ENCODE measurements at places on chromosomes 3 and 15. TPM values are rescaled to one million over a fixed set of nuclear protein-coding genes. Genes with fewer than 3 reads are reported as not detected.

RTP1 gene
- total RNA-seq = not detected

SLC25A26 gene
- total RNA-seq = 11.4 TPM

ALDH1L1 gene
- total RNA-seq = 4.9 TPM

SERPINI2 gene
- total RNA-seq = not detected

GXYLT2 gene
- total RNA-seq = 35.1 TPM

VEPH1 gene
- 5.3 TPM for total RNA-seq

SLC22A14 gene
- not detected for total RNA-seq

GPR27 gene
- not detected for total RNA-seq

CFAP100 gene
- not detected for total RNA-seq

HTR3E gene
- total RNA-seq = not detected

BLOC1S6 gene
- 34.3 TPM for total RNA-seq

GABRG3 gene
- total RNA-seq = not detected

GATM gene
- total RNA-seq = 0.17 TPM

SLC7A14 gene
- 0.60 TPM for total RNA-seq

TM6SF1 gene
- total RNA-seq = 0.60 TPM

SRGAP3 gene
- 5.7 TPM for total RNA-seq

PATL2 gene
- not detected for total RNA-seq

CTXN2 gene
- total RNA-seq = not detected

LTK gene
- not detected for total RNA-seq

PYGO1 gene
- 8.2 TPM for total RNA-seq

CCR3 gene
- not detected for total RNA-seq

SST gene
- total RNA-seq = not detected

LRTM1 gene
- not detected for total RNA-seq

GOLGA8T gene
- total RNA-seq = not detected

PLSCR5 gene
- not detected for total RNA-seq

SLC24A5 gene
- not detected for total RNA-seq

POLR2H gene
- total RNA-seq = 88.9 TPM

INAFM2 gene
- total RNA-seq = 30.1 TPM

CYP1A2 gene
- not detected for total RNA-seq

SLC51A gene
- total RNA-seq = 0.82 TPM

MDFIC2 gene
- total RNA-seq = not detected

RCCD1 gene
- 7.4 TPM for total RNA-seq

GP9 gene
- total RNA-seq = not detected

MYO5C gene
- total RNA-seq = 0.34 TPM

CCK gene
- not detected for total RNA-seq

TNIK gene
- total RNA-seq = 2.8 TPM

ALDH1A2 gene
- 42.6 TPM for total RNA-seq

MYRIP gene
- total RNA-seq = not detected

WNT5A gene
- total RNA-seq = 13.1 TPM

RLBP1 gene
- not detected for total RNA-seq

TP53BP1 gene
- 18.0 TPM for total RNA-seq

PARP15 gene
- total RNA-seq = not detected
